DMS79 (cell line): ENCODE measurements at places on chromosomes 3 and 15.

- DNase-seq = no peak
Observed at GRCh38 chr3:87462228-87462627, 185.8 kb upstream of the POU1F1 start.

- no peak for DNase-seq
Observed at GRCh38 chr15:53251996-53252395, 461.9 kb upstream of the ONECUT1 start.

- DNase-seq = no peak
Observed at GRCh38 chr3:14555835-14556234, 15.7 kb upstream of the GRIP2 start.

GRCh38 chr3:178385280-178385952, 150.8 kb upstream of the KCNMB2 start:
- DNase-seq = peak; percentile 2

DNA sequence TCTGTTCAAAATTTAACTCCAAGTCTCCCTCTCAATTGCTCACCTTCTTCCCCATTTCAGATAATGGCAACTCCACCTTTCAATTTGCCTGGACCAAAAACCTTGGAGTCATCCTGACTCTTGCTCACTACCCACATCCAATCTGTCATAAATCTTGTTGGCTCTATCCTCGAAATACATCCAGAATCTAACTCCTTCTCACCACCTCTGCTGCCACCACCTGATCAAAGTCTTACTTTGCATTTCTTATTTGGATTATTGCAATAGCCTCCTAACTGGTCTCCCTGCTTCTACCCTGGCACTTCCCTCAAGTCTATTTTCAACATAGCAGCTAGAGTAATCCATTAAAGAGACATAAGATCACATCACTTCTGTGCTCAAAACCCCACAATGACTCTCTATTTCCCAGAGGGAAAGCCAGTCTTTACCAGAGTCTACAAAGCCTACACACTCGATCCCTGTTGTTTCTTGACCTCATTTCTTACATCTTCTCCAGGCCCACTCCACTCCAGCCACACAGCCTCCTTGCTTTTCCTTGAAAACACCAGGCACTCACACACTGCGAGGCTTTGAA, 86.6 kb downstream of the GPR156 start:
- no peak for DNase-seq

DNA sequence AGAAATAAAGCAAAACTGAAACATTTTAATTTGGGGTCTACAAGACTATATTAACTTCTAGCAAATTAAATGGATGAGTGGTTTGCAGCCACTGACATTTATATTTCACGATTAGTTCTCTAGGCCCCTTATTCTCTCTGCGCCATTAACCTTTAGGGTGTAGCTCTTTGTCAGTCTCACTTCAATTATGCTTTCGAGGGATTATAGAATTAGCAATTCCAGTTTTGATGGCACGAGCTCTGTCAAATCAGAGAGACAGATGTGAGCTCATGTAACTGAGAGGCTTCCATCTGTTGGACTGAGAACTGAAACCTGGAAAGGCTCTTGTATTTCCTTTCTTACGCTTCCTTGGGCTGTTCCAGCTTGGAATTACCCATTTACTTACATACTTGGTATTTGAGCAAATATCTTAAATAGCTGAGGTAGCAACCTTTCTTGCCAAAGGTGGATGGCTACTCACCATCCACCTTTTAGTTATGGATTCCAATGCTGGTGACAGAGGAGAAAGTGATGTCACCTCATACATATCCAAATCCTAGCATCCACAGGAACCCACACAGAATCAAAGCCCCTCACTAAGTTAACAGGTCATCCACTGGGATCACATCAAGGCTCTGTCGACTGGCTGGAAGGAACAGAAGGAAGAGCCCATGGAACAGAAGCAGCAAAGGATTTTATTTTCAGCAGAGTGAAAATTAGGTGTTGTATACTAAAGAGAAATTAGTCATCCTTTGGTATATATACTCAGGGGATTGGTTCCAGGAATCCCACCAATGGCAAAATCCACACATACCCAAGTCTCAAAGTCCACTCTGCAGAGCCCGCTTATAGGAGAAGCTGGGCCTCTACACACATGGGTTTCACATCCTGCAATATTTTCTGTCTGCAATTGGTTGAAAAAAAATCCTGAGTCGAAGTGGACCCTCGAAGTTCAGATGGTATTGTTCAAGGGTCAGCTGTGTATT, 20.8 kb downstream of the VGLL4 start:
- DNase-seq = no peak

DNA sequence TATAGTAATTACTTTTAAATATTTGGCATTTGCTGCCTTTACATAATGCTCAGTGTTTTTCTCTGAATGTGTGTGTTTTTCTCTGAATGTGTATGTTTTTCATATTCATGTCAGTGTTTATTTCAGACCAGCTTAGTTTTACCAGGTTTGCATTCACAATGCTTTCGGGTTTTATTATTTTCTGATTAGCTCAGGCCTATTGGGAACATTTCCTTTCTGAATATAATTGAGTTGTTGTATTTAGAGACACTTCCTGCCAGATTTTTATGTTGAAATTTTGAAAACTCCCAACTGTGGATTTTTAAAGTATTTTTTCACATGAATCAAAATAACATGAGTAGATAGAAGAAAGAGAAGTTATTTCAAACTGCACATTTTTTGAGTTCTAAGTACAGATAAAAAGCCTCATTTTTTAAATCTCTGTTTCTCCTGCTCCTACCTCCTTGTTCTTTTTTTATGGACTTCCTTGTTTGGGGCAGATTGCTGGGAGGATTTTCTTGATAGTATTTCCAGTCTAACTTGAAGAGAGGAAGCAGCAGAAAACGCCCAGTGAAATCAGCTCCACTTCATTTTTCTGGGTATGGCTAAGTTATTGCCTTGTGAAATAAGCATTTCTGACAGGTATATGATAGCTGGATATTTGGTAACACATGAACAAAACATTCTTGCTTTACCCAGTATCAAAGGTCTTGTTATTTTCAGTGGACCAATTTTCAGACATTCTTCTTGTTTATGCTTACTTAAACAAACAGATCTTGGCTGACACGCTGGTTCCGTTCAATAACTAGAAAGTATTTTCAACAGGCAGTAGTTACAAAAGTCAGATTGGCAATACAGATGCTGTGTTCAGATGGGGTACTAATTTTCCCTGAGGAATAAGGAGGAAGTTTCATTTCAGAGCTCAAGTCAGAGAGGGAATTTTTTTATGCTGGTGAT, 70.7 kb downstream of the RIOX2 start:
- DNase-seq = no peak

DNA sequence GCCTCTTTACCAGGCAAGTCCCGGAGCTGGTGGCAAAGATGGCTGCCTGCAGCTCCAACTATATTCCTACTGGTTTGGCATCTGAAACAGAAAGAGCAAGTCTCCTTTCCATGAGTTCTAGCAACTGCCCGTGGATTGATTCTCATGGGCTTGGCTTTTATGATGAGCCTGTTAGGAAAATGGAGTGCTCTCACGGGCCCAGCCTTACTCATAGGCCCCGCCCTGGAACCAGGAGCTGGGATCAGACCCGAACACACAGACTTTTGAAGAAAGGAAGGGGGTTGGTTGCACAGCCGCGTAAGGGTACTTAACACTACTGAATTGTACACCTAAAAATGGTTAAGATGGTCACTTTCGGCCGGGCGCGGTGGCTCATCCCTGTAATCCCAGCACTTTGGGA, 2.9 kb downstream of the NRROS start:
- DNase-seq = no peak

- DNase-seq = no peak
Observed at GRCh38 chr3:82130046-82130445, 368.6 kb upstream of the GBE1 start.

DNA sequence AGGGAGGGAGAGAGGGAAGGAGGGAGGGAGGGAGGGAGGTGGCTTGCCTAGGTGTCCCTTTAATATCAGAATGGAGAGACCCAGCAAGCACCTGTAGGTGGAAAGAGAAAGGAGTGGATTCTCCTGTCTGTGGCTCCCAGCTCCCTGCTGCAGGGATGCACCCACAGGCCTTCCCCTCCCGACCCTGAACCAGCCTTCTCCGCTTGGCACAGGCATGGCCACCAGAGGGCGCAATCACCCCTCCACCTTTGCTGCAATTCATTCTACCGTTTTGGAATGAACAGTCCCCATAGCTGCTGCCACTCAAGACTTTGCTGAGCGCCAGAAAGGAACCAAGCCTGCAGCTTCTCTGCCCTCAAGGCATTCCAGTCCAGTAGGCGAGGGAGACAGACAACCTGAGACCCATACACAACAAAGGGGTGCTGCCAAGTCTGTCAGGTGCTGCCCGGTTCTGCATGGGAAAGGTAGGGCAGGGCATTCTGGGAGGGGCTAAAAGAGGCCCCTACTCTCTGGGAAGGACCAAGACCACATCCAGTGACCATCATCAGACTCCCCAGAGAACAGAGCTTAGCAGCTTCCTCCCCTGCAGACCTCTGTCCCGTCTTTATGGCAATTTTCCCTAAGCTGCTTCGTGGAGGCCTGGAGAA, 4.9 kb downstream of the TLR9 start:
- DNase-seq = peak; percentile 38

GRCh38 chr3:194181612-194182529, 45.9 kb downstream of the HES1 start:
- DNase-seq = no peak

- DNase-seq = no peak
Observed at GRCh38 chr3:100316641-100317069, 17.9 kb upstream of the NIT2 start.

DNA sequence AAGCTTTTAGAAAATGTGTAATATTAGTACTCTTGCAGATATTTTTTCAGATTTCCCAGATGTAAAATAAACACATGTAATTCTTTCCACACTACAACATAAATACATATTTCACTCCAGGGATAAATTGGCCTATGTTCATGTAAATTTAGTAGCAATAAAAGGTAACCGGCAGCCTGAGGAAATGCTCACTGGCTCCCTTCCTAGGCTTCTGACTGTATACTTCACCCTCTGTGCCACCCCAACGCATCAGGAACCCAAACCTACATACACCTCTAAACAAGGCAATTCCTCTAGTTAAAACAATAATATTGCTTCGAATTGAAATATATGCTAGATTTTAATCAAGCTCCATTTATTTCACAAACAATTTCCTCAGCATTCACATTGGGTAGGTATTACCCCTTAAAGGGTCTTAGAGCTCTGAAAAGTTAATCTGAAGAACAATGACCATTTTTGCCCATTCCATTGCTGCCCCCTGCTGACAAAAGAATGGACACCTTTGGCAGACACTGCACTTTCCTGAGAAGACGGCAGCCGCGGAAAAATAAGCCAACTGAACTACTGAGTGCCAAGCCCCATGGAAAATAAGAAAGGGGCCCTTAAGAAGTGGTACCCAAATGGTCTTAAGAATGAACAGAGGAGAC, 212.5 kb downstream of the OSBPL10 start:
- DNase-seq = no peak

GRCh38 chr3:31297726-31298298, 234.9 kb upstream of the STT3B start:
- no peak for DNase-seq

GRCh38 chr15:49315391-49315823, 107.6 kb upstream of the FGF7 start:
- no peak for DNase-seq

DNA sequence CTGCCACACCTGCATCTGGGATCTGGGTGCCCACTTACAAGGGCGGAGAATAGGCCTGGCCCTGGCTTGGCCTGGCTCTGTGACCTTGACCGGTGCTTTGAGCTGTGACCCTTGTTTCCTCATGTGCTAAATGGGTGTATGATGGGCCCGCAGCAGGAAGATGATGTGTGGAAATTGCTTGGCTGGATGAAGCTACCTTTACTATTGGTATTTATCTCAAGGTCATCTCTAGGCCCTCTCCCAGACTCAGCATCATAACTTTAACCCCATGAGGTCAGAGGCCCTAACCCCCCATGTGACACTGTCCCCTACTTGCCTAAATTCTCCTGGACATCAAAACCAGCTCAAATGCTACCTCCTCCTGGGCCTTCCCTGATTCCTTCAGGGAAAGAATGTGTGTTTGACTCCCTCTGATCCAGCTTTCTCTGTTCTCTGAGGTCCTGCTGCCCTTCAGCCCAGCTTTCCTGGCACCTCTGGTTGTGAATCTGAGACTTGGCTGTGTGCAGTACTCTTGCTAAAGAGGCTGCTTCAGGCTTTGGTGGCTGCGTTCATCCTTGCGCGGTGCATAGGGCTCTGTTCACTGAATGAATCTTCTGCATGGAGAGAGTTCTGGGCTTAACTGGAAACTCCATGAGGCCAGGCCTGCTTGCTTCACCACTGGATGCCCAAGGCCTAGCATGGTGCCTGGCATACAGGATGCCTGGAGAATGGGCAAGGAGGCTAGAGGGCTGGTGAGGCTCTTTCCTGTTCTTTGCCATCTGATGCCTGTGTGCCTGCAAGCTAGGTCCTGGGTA, 25.2 kb upstream of the SLC6A6 start:
- DNase-seq = no peak

DNA sequence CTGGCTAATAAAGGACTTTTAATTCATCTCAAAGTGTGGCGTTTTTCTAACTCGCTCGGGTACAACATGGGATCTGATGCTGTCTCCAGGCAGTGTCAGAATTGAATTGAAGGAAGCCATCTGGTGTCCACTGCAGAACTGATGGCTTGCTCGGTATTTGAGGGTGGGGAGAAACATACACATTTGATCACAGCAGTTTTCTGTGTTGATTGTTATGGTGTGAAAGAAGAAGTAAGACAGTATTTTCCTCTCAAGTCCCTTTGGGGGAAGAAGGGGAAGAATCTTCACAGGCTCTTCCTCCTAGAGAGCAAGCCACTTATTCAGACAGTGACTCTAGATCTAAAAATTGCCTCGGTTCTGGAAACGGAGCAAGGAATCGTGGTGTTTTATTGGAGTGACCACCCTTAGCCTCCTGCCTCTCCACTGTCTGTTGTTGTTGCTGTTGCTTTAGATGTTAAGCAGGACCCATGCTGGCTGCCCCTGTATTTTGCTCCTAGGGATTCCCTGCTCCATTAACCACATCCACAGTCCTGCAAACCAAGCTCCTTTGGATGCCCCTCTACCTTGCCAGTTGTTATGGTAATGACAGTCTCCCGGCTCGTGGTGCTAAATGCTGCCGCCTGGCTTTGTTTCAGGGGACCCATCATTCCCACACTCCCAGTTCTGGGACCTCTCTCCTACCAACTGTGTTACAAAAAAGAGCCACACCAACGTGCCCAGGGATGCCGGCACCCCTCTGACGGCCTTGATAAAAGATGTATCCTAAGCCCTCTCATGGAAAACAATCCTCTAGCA, 15.3 kb upstream of the MCCC1 start:
- peak; percentile 27 for DNase-seq

DNA sequence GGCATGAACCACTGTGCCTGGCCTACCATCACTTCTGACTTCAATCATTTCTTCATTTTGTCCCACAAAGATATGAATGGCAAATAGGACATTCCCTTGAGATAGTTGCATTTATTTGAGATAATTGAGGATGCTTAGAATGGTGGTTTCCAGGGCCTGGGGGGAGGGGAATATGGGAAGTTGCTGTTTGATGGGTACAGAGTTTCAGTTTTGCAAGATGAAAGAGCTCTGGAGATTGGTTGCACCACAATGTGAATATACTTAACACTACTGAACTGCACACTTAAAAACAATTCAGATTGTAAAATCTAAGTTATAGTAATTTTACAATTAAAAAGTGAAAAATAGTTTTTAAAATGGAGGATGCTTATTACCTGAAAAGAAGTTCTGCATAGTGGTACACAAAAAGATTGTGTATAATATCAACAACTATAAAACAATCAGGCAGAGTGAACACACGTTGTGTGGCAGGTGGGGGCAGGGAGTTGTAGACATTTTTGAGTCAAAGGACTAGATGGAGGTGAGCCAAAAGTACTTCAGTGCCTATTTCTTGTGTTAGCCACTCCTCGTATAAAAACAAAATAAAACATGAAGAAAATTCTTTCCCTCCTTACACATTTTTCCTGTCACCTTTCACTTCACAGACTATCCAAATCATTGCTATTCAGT, 18.5 kb upstream of the RIOX2 start:
- DNase-seq = no peak
